ENCODE measurements at places on chromosomes 13 and 19. TPM values are rescaled to one million over a fixed set of nuclear protein-coding genes. Genes with fewer than 3 reads are reported as not detected.

GRCh38 chr13:50805805-50806204 lies 37.7 kb downstream of the DLEU7 start:
- no peak overlapping the region for H3K27ac ChIP-seq
- DNase-seq: no peak
- H3K36me3 ChIP-seq: no peaks in the 10 kb centered on the region
- H3K4me3 ChIP-seq: no peak overlapping the region
- no peaks in the 10 kb centered on the region for H3K27me3 ChIP-seq

DNA sequence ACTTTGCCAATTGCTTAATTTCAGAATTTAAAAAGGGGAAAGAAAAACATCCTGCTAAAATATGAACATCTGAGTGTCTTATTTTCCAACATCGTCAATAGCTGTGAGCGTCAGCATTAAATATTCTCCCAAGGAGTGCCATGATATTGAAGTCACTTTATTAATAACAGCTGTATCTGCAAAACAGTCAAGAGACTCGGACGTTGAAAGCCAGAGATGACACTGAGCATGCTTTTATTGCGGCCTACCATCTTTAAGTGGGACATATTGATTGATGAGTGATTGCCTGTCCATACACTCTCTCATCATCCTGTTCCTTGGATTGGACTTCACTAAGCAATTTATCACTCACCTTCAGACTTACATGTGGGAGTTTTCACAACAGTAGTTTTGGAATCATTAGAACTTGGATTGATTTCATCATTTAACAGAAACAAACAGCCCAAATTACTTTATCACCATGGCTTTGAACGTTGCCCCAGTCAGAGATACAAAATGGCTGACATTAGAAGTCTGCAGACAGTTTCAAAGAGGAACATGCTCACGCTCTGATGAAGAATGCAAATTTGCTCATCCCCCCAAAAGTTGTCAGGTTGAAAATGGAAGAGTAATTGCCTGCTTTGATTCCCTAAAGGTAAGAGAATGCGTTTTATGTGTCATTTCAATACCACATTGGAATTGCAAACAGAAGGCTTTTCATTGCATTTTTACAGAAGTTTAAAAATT lies 53.8 kb downstream of the MBNL2 start:
- H3K27ac ChIP-seq: no peak overlapping the region
- H3K27me3 ChIP-seq: no peaks in the 10 kb centered on the region
- peaks cover 5% of the 10 kb centered on the region for H3K4me1 ChIP-seq
- no peak overlapping the region for H3K4me3 ChIP-seq
- peaks cover 19% of the 10 kb centered on the region for H3K36me3 ChIP-seq

DNA sequence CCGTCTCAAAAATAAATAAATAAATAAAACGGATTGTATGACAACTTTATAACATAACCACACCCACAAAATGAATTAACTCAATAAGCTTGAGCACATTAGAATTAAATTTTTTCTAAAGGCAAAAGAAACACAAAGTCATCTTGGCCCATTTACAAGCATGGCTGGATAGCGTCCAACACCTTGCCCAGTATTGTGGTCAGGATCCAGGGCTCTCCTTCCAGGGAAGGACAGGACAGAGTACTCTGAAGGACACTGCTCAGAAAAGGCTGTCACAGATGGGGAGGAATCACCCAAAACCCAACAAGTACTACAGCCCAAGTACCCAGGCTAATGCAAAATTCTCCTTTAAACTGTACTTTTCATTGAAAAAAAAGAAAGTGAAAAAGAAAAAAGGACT lies 27.1 kb downstream of the SUGP2 start:
- H3K27me3 ChIP-seq: no peaks in the 10 kb centered on the region
- H3K4me1 ChIP-seq: no peaks in the 10 kb centered on the region
- DNase-seq: no peak
- H3K4me3 ChIP-seq: no peak overlapping the region
- H3K27ac ChIP-seq: no peak overlapping the region

Gene ZNF208
- 2.9 TPM for total RNA-seq
